ENCODE measurements at places on chromosomes 5 and 9.

DNA sequence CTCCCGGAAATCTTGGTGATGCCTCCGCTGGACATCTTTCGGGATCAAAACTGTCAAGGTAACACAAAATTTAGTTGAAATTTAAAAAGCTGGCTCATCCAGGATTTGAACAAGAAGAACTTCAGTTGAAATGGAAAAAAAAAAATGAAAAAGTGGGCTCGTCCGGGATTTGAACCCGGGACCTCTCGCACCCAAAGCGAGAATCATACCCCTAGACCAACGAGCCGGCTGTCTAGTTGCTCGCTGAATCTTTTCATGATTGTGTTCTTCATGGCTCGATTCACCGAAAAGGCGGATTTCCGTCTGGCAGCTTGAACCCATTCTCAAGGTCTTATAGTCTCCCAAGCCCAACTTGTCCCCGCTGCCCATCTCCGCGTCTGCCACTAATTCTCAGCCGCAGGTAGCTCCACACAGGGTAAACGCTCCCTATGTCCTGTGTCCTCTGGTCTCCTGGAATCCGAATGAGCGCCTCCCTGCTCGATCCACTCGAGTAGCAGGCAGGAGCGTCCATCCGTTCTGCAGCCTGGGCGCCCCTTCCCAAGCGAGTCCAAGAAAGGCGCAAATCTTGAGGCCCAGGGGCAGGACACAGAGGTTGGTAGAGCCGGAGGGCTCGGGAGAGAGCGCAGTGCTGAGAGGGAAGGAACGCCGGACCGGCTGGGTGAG, 16.2 kb downstream of the TRIM7 start:
- peak; percentile 92 for DNase-seq

DNA sequence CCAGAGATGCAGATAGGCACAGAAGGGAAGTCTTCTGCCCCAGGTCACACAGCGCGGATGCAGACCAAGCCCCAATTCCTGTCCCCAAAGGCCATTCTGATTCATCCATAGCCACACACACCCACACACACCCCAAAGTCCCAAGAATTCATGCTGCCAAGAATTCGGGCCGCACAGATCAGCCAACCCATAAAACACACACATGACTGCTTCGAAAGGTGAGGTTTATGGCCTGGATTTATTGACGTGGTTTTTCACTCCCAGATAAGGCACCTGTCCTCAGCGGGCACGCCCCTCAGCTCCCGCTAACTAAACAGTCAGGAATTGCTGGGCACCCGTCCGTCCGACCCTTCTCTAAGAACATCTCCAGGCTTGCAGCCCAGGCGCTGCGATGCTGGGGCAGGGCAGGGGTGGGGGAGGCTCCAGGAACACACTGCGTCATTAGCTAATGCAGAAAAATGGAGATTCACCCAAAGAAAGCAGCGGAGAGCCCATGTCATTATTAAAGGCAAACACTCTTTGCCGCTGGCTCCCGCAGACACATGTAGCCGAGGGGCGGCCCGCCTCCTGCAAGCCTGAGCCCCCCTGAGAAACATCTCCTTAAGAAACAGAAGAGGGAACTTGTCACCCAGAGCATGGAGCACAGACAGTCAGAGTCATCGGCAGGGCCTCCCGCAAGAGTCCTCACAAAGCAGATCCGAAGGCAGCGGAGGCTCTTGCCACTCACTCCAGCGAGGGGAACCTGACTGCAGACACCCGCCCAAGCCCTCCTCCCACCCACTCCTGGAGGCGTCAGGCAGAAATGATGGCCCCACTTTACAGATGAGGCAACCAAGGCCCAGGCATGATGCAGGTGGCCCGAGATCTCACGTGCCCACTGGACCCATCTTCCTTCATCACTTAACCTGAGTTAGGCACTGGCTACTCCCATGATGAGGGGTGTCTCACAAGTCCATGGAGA, 19.9 kb downstream of the VAV2 start:
- DNase-seq = no peak

- DNase-seq = no peak
Observed at GRCh38 chr9:100082782-100083181, 16.0 kb downstream of the ERP44 start.

GRCh38 chr9:36748322-36748899, 175.7 kb downstream of the MELK start:
- peak; percentile 57 for DNase-seq

GRCh38 chr5:128536254-128537220, 1.5 kb downstream of the FBN2 start:
- peak; percentile 52 for DNase-seq

DNA sequence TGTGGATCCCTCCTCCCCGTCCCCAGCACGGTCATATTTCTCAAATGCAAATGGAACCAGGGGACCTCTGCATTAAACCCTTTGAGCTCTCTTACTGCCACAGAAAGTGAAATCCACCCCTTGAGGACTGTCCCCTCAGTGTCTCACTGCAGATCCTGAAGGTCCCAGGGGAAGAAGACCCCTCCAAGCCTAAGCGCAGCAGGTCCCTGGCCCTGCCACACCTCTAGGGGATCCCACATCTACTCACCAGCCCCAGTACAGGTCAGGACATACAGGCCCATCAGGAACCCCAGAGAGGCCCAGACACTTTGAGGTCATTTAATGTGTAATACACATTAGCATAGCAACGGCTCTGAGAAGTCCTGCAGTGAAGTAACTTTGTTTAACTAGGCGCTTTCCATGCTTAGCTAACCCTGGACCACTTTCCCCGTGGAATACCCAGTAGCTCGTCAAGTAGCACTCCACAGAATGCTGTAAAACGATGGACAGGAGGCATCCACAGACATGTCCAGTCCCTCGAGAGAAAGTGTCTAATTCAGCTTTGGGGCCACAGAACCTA, 54.7 kb upstream of the ALDH1B1 start:
- DNase-seq = no peak

GRCh38 chr5:6273090-6273735, 105.1 kb downstream of the MED10 start:
- DNase-seq = no peak

GRCh38 chr5:18072600-18072999, 438.3 kb downstream of the TAF11L14 start:
- DNase-seq = no peak

DNA sequence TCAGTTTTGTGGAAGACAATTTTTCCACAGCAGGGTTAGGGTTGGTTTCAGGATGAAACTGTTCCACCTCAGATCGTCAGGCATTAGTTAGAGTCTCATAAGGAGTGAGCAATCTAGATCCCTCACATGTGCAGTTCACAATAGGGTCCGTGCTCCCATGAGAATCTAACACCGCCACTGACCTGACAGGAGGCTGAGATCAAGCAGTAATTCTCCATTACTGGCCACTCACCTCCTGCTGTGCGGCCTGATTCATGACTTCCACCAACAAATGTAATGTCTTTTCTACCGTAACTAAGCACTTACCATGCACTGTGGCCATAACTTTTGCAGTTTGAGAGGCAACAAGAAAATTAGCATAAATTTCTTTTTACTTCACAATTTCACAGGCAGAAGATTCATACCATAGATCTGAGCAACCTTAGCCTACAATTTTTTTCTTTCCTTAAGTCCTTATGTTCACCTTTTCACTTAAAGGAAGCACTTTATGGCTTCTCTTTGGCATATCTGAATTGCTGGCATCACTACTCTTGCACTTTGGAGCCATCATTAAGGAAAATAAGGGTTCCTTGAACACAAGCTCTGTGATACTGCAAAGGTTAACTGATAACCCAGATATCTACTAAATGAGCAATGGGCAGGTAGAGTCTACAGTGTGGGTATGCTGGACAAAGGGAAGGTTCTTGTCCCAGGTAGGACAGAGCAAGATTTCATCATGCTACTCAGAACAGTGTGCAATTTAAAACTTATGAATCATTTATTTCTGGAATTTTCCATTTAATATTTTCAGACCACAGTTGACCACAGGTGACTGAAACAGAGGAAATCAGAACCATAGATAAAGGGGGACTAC, 83.0 kb upstream of the IFNK start:
- DNase-seq = no peak

DNA sequence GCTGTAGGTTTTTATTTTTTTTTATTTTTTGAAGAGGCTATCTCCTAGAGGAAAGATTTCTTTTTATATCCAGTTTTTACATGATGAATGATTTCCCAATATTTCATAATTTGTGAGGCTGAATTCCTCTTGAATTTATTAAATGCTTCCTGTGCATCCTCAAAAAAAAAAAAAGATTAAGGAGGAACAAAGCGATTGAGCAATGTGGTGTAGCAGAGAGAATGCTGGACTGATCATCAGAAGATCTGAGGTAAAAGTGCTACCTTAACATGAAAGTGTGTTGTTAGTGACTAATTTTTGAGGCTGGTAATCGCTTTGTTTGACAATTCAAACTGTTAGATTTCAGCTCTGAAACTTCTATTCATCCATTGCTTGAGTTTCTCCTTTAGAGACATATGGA, 125.1 kb downstream of the ESM1 start:
- DNase-seq = no peak

GRCh38 chr5:167570431-167570830, 721.0 kb upstream of the WWC1 start:
- DNase-seq = no peak

Data from femur (tissue), 1 donor.